Right renal pelvis (tissue), 4 donors: ENCODE measurements at places on chromosomes 6 and 20. TPM values are rescaled to one million over a fixed set of nuclear protein-coding genes. Genes with fewer than 3 reads are reported as not detected.

LCA5 gene
- 13.5 TPM for polyA plus RNA-seq

SLC35F1 gene
- polyA plus RNA-seq = 3.6 TPM

LY6G6D gene
- not detected for polyA plus RNA-seq

NELFCD gene
- 127 TPM for polyA plus RNA-seq

UNC5CL gene
- 5.3 TPM for polyA plus RNA-seq

CTAGE9 gene
- polyA plus RNA-seq = 0.29 TPM

LINC00237 gene
- polyA plus RNA-seq = not detected

ANKRD6 gene
- 25.6 TPM for polyA plus RNA-seq

RIPOR3 gene
- polyA plus RNA-seq = 6.5 TPM

METTL24 gene
- 12.8 TPM for polyA plus RNA-seq

BPI gene
- 0.80 TPM for polyA plus RNA-seq

GSTA2 gene
- not detected for polyA plus RNA-seq

MOCS1 gene
- polyA plus RNA-seq = 12.2 TPM
